Stimulated activated CD4-positive, alpha-beta T cell treated with anti-CD3 and anti-CD28 coated beads, Interleukin-2, amount 100 ng/mL, for 4 hours (primary cell): ENCODE measurements at places on chromosomes 1 and 21.
A peak's percentile ranks its signal among the peaks of the same experiment; 100 is the strongest.

DNA sequence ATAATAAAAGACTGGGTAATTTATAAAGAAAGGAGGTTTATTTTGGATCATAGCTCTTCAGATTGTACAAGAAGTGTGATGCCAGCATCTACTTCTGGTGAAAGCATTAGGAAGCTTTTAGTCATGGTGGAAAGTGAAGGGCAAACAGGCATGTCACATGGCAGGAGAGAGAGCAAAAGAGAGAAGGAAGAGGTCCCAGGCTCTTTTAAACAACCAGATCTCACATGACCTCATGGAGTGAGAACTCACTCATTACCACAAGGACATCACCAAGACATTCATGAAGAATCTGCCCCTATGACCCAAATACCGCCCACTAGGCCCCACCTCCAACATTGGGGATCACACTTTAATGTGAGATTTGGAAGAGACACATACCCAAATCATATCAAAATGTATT, 10.0 kb downstream of the RPTN start:
- DNase-seq = no peak

- DNase-seq = peak; percentile 14
Observed at GRCh38 chr1:6889875-6890480, 104.7 kb downstream of the CAMTA1 start.

GRCh38 chr1:210553711-210554110, 225.0 kb downstream of the HHAT start:
- no peak for DNase-seq

GRCh38 chr1:232883992-232884661, 66.3 kb upstream of the NTPCR start:
- DNase-seq = no peak

DNA sequence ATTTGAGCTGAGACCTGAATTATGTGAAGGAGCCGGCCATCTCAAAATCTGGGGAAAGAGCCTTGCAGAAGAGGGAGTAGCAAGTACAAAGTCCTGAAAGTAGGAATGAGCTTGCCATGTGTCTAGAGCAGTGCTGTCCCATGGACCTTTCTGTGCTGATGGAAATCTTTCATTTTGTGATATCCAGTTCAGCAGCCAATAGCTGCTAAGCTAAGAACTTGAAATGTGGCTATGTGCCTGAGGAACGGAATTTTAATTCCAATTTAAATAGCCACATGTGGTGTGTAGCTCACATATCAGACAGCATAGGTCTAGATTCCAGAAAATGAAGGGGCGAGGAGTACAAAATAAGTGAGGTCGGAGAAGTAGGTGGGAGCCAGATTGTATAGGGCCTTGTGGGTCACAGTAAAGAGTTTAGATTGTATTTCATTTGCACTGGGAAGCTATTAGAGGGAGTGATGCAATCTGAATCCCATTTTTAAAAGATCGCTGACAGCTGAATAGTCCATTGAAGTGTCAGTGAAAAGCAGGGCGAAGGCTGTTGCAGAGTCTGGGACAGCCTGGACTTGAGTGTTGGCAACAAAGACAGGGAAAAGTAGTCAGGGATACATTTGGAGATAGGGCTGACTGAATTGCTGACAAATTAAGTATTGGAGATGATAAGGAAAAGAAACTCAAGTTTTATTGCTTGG, 80.3 kb downstream of the TMEM200B start:
- DNase-seq = no peak

DNA sequence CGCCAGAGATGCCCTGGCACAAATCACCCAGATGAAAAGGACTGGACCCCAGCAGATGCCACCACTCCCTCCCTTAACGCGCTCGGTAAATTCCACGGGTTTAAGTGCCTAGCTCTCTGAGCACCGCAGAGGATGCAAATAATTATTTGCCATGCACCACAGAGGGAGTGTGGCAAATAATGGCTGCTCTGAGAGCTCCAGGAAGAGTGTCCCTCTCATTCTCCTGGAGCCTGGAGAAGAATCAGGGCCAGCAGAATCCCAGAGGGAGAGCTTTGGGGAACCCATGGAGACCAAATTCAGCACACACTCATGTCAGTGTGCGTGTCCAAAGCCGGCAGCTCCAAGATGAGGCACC, 667 bp downstream of the HHIPL2 start:
- DNase-seq = no peak

GRCh38 chr1:224404916-224405603, 29.5 kb downstream of the WDR26 start:
- no peak for DNase-seq

GRCh38 chr1:38029685-38030511, 16.7 kb downstream of the POU3F1 start:
- DNase-seq = peak; percentile 52

DNA sequence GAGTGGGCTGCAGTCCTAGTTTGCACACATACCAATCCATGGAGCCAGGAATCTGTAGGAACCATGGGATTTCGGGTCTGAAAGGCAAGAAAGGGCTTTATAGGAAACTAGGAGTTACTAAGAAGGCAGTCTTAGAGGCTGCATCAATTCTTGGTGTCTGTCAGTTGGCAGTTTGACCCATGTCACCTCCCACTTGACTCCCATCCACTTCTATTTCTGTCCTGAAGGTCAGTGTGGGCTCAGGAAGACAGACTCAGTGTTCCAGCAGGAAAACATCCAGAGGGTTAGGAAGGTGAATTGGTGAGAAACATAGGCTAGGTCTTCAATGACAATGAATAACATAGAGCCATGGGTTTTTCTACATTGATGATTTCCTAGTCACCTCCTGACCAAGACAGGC, 4.0 kb downstream of the CYP4A11 start:
- no peak for DNase-seq

GRCh38 chr1:117275055-117275454, 64.3 kb upstream of the VTCN1 start:
- DNase-seq = no peak

GRCh38 chr21:29753216-29753615, 186.6 kb downstream of the GRIK1 start:
- DNase-seq = no peak

GRCh38 chr1:241550318-241550717, 18.1 kb downstream of the KMO start:
- DNase-seq = no peak

DNA sequence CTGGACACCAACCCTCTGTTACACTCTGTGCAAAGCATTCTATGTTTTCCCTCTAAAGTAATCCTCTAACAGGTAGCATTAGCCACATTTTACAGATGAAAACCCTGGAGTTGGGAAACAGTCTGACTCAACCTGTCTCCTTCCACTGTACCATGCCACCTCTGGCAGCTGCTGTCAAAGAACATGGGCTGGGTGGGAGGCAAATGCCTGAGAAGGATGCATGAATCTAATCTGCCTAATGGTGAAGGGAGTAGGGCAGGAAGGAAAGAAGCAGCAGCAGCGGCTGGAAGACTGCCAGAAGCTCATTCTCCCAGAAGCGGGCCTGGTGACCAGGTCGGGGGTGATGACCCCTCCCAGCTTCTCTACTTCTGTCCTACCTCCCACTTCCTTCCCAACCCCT, 21.7 kb downstream of the LRRC71 start:
- no peak for DNase-seq

GRCh38 chr1:4003846-4004505, 103.9 kb upstream of the C1orf174 start:
- no peak for DNase-seq

DNA sequence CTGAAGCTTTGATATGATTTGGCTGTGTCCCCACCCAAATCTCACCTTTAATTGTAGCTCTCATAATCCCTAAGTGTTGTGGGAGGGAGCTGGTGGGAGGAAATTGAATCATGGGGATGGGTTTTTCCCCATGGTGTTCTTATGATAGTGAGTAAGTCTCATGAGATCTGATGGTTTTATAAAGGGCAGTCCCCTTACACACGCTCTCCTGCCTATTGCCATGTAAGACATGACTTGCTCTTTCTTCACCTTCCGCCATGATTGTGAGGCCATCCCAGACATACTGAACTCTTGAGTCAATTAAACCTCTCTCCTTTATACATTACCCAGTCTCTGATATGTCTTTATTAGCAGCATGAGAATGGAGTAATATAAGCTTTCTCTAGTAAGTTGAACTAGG, 261.9 kb downstream of the HLX start:
- DNase-seq = no peak

DNA sequence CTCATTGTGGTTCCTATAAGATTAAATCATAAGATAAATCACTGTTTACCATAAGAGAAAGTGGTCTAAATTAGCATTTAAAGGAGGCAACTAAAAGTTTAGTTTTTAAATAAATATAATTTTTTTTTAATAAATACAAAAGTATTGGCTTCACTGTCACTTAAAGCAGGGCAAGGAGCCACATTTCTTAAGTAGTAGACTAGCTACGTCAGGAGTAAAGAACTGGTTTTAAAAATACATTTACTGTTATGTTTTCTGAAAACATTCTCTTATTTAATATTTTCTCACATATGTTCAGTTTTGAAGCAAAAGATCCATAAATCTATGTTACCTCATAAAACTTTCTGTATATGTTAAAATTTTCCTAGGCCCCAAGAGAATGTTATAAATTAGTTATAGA, 2.2 kb downstream of the ANGPTL1 start:
- DNase-seq = no peak

- DNase-seq = no peak
Observed at GRCh38 chr1:89588480-89588879, 44.4 kb upstream of the LRRC8C start.

DNA sequence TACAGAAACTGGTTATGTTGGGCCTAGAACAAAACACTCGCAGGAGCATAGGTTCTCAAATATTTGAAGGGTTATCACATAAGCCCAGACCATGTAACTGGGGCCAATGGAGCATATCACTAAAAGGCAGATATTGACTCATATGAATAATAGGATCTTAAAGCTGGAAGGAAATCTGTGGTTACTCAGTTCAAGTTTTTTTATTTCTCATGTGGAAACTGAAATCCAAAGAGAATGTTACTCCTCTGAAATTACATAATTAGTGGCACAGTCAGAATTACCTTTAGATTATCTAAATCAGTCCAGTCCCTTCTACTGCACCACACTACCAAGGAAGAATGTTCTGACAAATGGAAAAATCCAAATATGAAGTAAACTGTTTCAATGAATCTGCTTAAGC, 12.0 kb downstream of the SLAMF8 start:
- no peak for DNase-seq

DNA sequence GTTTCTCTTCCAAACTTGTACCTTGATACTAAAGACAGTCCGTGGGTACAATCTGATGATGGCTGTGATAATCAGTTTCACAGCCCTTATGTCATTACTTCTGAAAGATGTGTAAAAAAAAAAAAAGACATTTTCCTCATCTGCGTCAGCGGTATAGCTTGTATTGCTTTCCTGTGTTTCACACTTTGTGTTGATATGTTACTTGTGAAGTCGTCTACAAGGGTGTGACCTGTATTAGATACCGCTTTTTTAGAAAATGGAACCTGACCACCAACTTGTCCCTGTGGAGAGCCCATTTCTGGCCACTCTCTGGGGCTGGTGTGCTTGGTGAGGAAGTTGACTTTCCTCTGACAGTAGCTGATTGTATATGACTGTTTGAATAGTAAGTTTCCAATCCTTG, 50.5 kb downstream of the PEX14 start:
- DNase-seq = no peak

- no peak for DNase-seq
Observed at GRCh38 chr1:23405946-23406345, 18.6 kb downstream of the TCEA3 start.

DNA sequence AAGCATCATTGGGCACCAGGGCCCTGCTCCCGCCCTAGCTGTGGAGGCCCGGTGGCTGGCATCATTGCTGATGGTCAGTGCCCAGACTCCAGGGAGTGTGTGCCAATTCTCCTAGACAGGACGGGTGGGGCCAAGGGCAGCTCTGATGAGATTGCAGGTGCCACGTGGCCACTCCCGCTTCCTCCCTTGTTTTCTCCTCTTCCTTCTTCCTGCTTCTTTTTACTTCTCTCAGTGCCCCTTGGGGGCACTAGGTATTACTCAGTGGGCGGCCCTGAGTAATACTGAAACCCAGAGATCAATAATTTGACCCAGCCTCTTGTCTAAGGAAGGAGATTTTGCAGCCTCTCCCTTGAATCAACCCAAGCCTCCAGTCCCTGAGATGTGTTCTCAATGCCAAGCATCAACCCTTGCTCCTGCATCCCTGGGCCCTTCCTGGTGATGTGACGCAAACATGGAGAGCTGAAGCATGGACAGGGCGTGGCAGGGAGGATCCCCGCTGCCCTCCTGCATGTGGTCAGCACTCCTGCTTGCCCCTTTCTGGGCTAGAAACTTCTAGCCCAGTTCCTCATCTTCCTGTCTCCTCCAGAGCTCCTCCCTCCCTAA, 32.4 kb downstream of the CDK18 start:
- DNase-seq = no peak

GRCh38 chr1:20376880-20377494, 86.3 kb downstream of the VWA5B1 start:
- DNase-seq = peak; percentile 20

DNA sequence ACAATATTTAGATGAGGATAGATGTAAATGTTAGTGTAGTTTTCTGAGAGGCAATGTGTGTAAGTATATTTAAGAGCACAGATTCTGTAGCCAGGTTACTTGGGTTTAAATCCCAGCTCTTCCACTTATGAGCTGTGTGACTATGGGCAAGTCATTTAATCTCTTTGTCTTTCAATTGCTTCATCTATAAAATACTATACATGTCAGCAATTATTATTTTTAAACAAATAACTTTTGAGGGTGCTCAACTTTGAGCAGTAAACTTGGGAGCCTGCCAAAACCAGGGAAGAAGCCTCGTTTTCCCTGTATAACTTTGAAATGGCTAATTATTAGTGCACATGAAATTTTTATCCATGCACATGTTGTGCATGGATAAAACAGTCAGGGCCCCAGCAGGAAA, 222.8 kb downstream of the FOXD2 start:
- no peak for DNase-seq

- DNase-seq = no peak
Observed at GRCh38 chr1:229593800-229594199, 32.1 kb downstream of the TAF5L start.

GRCh38 chr21:33974513-33975468, 59.2 kb upstream of the ATP5PO start:
- no peak for DNase-seq

DNA sequence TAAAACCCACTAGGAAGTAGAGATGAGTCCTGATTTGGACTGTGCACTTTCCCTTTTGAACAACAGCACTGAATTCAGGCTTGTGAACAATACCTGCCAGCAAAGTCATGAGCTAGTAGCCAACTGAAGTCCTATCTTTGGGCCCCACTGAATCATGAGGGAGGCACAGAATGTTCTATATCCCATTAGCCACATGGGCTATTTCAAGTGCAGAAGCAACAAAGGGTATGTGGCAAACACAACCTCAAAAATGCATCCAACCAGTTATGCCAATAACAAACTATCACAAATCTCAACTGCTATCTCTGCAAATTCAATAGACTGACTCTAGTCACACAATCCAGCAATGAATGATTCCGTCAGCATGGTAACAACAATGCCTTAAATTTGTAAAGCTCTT, 276.0 kb downstream of the MRPL39 start:
- no peak for DNase-seq

- DNase-seq = no peak
Observed at GRCh38 chr1:62722796-62723195, 34.6 kb upstream of the DOCK7 start.

GRCh38 chr1:208584167-208584755, 340.1 kb upstream of the PLXNA2 start:
- no peak for DNase-seq
